ENCODE measurements at places on chromosomes 4 and X. TPM values are rescaled to one million over a fixed set of nuclear protein-coding genes. Genes with fewer than 3 reads are reported as not detected.

- no peak for DNase-seq
Observed at GRCh38 chr4:45951153-45951552, 172.7 kb downstream of the GABRG1 start.

GRCh38 chrX:41144873-41145272 is 59.6 kb downstream of the USP9X start:
- DNase-seq: no peak

Gene FAT4
- total RNA-seq: 16.7 TPM

Gene CLDN22
- total RNA-seq: not detected

Gene SPP1
- total RNA-seq: 3,399 TPM

DNA sequence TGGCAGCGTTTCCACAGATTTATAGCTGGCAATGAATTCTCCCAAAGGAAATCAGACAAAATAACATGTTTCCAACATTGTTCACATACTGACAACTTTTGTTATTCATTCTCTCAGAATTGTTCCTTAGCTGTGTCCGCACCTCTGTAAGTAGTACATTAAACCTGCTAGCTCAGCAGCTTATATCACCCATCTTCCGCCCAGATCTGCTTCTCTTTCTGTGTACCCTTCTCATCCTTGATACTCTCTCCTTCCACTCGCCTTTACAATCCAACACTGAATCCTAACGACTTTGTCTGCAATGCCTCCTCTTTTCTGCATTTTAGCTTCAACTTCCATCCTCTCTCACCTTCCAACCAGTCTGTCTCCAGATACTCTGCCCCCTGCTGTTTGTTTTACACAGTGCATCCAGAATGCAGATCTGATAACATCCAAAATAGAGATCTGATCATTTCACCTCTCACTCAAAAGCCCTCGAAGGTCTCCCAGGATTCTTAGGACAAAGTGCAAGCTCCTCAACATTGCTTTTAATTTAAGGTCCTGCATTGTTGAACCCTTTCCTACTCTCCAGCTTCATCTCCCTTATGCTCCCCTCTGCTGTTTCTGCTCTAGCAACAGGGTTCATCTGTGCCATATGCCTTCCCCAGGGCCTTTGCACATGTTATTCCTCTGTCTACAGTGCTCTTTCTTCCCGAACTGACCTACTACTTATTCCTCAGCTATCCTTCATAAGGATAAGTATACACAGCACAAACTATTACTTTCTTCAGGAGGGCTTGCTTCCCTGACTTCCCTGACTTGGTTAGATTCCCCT is 67.3 kb upstream of the VBP1 start:
- peak; percentile 22 for DNase-seq

Gene CENPI
- 1.3 TPM for total RNA-seq

- no peak for DNase-seq
Observed at GRCh38 chr4:137129441-137129840, 402.9 kb downstream of the PCDH18 start.

Gene TRIM61
- total RNA-seq: 2.8 TPM

Gene INTU
- 10.1 TPM for total RNA-seq

Measured in mucosa of gallbladder (tissue), 1 donor.